ENCODE measurements at places on chromosomes 7 and 10.

GRCh38 chr7:138226001-138226476, 149.8 kb downstream of the AKR1D1 start:
- no peak for DNase-seq

- no peak for DNase-seq
These were observed 23.8 kb upstream of the FZD1 start for GRCh38 chr7:91240376-91240941.

DNA sequence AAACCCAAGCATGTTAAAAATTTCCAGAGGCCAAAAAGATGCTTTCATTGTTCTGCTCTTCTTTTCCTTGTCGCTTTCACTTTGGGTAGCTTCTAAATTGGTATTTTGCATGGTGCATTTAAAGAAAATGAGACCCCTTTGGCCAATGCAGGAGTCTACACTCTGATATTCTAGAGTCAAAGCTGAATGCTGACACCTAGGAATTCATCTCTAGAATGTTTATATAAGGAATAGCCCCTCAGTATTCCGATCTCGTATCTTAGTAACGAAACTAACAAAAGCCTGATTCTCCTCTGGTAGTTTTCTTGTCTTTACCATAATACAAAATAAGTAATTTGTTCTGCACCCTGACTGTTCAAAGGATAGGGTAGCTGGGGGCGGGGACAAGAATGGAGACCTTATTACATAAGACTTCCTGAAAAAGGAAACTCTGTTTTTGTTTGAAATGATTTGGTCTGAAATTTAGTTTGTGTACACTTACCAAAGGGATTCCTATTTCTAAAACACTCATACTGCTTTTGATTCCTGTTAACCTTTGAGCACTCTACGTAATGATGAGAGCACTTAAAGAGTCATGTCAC, 17.1 kb downstream of the IKZF1 start:
- no peak for DNase-seq

DNA sequence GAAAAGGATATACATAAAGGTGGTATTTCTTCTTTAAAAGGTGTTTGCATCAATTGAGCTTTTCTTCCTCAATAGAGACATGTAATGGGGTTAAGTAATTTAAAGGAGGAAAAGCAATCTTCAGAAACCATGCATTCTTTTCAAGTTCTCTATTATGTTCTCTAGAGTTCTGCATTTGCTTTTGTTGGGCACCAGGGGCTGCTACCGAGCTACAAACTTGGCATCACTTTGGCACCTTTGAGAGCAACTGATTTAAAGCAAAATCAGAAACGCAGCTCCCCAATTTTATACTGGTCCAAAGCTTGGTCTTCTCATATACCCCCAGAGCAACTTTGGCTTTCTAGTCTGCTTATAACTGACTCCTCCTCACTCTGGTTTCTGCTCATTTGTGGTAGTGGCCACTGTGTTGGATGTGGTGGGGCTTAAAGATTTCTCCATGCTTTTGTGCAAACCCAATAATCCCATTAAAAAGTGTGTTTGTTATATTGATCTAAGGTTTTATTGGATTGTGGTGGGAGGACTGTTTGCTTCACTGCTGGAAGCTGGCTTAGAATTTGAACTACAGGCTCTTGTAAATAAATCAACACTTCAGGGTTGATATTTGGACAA, 712.1 kb downstream of the PHTF2 start:
- DNase-seq: no peak

DNA sequence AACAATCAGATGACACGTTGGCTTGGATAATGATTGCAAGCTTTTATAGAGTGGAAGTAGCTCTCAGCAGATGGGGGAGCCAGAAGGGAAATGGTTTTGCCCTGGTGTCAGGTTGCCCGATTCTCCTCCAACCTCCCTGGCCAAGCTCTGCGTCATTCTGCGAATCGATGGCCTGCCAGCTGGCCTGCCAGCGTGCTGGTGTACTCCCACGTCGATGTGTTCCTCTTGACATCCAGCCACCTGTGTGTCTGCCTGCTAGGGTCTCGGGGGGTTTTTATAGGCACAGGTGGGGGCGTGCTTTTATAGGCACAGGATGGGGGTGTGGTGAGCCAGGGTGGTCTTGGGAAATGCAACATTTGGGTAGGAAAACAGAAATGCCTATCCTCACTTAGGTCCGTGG, 4.6 kb downstream of the NET1 start:
- no peak for DNase-seq

- no peak for DNase-seq
These were observed 41.1 kb upstream of the TMEM213 start for GRCh38 chr7:138756591-138757242.

GRCh38 chr10:33638374-33638773, 303.9 kb upstream of the NRP1 start:
- DNase-seq: no peak

- DNase-seq: no peak
These were observed 367.7 kb upstream of the NPVF start for GRCh38 chr7:25595996-25596395.

GRCh38 chr10:91592266-91592975, 40.5 kb downstream of the PPP1R3C start:
- no peak for DNase-seq

DNA sequence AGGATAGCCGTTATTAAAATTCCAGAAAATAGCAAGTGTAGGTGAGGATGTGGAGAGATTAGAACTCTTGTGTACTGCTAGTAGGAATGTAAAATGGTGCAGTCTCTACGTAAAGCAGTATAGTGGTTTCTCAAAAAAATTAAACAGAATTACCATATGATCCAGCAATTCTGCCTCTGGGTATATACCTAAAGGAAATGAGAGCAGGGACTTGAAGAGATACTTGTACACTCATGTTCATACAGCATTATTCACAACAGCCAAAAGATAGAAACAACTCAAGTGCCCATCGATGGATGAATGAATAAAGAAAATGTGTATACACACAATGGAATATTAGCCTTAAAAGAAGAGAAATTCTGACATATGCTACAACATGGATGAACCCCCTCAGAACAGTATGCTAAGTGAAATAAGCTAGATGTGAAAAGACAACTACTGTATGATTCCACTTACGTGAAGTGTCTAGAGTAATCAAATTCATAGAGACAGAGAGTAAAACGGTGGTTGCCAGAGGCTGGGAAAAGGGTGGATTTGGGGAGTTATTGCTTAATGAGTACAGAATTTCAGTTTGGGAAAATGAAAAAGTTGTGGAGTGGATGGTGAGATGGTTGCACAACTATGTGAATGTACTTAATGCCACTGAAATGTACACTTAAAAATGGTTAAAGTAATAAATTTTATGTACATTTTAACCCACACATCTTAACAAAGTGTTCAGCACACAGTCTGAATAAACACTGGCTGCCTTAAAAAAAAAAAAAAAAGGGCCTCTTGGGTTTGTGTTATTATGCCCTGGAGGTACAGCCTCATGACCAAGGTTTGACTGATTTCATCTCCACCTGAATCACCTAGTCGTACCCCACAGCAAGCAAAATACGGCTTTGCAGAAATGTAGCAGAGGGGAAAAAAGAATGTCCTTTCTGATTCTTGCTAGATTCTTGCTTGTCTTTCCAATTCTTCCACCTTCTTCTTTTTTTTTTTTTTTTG, 26.2 kb downstream of the BUB3 start:
- no peak for DNase-seq

GRCh38 chr10:127999297-128000129, 92.6 kb downstream of the PTPRE start:
- DNase-seq: no peak

DNA sequence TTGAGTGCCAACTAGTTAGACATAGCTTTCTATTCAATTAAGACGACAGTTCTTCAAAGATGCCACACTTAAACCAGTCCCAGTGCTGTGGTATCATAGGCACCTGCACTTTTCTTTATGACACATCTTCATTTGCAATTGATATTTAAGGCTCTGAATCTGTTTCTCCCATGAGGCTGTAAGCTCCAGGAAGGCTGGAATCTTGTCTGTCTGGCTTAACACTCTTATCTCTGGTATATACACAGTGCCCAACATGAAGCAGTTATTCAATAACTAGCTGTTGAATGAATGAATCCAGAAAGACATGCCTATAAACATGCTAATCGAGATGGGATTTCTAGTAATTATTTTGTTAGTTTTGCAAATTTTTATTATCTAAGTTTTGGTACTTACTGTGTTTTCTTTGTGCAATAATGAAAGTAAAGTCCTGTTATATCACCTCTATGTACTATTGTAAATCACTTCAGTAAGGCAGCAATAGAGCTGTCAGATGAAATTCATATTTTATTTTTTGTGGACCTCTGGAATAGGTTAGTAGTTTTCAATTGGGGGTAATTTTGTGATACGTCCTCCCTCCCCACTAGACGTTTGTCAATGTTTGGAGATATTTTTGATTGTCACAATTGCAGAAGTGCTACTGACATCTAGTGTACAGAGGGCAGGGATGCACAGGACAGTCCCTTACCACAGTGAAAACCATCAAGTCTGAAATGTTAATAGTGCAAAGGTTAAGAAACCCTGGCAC, 51.3 kb upstream of the STEAP4 start:
- DNase-seq: no peak

DNA sequence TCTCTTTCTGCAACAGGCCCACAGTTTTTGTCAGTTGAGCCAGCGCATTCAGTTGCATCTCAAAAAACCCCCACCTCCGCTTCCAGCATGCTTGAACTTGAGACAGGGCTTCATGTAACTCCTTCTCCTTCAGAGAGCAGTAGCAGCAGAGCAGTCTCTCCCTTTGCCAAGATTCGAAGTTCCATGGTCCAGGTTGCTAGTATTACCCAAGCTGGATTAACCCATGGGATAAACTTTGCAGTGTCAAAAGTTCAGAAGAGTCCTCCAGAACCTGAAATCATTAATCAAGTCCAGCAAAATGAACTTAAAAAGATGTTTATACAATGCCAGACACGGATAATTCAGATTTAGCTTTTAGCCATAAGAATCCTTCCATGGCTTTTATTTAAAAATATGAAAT, 45.2 kb downstream of the MCMBP start:
- DNase-seq: no peak

GRCh38 chr7:137965942-137966640, 35.8 kb downstream of the CREB3L2 start:
- DNase-seq: no peak

DNA sequence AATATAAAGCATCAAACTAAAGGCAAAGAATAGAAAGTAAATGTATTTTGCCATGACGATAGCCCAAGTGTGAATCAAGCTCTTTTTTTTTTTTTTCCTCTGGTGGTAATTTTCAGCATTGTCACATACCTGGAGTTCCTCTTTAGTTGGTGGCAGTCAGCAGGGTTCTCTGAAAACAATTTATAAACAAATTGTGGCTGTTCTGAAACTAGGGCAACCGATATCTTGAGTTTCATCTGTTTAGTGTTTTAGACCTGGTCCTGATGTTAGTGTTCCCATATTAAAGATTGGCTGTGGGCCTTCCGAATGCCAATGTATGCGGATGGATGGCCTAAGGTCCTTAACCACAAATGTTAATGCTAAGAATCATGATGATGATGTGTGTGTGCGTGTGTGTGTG, 713.1 kb downstream of the GATA3 start:
- DNase-seq: no peak

DNA sequence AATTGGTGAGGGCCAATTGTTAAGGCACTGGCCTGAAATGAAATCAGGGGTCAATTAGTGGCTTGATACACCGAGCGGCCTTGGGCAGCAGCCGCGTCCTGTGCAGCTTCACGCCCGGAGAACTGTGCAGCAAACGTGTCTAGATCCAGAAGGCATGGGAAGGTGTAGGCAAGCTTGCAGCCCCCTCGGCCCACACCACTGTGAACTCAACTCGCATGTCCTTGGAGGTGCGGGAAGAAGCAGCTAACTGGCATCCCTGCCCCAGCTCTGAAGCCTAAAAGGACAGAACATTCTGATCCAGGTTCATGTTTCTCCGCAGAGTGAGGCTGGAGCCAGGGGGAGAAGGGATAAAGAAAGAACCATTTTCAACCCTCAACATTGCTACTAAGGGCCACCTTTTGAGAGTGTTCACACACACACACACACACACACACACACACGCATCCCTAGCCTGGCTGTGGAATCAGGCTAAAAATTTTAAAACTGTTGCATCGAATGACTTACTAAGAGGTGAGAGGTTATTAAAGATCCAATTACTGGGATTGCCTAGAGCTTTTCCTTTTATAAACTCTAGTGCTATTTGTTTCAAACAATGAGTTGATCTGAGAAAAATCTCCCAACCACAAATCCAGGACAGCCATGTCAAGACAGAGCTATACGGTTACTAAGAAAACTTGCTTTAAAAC, 104.0 kb downstream of the PARP12 start:
- DNase-seq: no peak

DNA sequence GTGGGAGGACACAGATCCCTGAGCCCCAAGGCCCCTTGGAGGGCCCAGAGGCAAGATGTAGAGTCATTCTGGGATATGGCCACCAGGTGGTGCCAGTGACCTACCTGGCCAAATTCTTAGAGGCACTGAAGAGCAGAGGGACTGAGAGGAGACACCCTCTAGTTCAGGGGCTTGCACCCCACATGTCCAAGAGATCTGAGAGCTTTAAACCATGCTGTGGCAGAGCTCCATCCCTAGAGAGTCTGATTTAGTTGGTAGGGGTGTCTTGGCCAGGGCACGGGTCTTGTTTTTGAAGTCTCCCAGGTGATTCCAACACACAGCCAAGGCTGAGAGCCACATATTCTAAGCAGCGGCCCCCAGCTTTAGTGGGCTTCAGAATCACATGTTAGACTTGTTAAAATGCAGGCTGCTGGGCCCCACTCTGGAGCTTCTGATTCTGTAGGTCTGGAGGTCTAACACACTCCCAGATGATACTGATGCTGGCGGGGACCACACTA, 52.5 kb downstream of the PRF1 start:
- peak; percentile 52 for DNase-seq

- DNase-seq: no peak
These were observed 171.2 kb downstream of the ZNF365 start for GRCh38 chr10:62545160-62546066.

GRCh38 chr10:80608706-80609105, 71.0 kb downstream of the SH2D4B start:
- DNase-seq: no peak

- no peak for DNase-seq
These were observed 28.1 kb downstream of the CLIP2 start for GRCh38 chr7:74317146-74317782.

DNA sequence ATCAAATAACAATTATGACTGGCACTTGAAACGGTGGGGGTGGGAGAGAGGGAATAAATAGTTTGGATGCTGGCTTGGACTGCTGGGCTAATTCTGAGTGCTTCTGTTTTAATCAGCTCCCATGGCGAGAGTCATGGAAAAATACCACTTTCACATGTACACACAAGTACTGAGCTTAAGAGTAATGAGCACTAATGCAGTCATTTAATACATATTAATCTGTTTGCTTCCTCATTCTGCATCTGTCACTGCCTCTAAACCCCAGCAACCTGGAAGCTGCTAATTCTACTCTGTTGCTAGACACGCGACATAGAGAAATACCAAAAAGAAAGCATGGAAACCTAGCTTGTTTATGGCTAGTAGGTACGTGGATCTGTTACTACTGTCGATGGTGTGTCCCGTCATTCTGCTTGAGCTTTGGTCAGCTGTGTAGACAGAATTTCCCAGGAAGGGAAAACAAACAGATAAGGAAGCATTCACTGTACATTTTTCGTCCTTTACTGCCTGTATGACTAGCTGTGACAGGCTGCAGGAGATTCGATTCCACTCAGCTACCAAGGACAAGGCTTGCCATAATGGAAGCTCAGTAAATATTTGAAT, 238.8 kb downstream of the BAMBI start:
- DNase-seq: no peak
